ENCODE measurements at places on chromosomes 1 and 21.

DNA sequence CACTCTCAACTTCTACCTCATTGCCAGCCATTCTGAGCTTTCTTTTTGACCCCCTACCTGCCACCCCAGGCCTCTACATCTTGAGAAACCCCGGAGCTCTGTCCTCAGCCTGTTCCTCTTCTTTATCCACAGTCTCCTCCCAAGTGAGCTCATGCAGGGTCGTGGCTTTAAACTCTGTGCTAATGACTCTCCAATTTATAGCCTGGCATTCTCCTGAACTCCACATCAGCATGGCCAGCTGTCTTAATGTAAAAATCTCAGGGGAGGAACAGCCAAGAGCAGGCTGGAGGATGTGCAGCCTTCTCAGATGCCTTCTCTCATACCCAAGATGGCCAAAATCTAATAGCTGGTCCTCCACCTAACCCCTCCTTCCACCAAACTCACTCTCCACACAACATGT, 84.2 kb downstream of the CCDC185 start:
- DNase-seq = no peak

DNA sequence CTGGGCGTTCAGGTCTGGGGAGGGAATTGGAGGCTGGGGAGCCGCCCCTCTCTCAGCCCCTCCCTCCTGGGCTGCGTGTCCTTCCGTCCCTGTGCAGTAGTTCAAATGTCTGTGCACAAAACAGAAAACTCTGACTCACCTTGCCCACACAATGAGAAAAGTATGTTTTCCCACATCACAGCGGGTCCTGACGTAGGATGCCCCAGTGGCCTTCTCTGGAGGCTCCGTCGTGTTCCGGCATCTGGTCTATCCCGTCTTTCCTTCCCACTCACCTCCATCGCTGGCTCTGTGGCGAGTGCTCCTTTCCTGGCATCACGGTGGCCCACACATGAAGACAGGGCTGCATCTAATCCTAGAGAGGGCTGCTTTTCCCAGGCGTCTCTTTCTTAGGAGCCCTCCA, 224.0 kb downstream of the KAZN start:
- DNase-seq = no peak

GRCh38 chr1:214843281-214843680, 239.3 kb upstream of the KCNK2 start:
- DNase-seq = no peak

GRCh38 chr1:64986903-64987871, 20.8 kb upstream of the JAK1 start:
- no peak for DNase-seq

- DNase-seq = no peak
Observed at GRCh38 chr1:197994907-197995407, 77.8 kb downstream of the LHX9 start.

DNA sequence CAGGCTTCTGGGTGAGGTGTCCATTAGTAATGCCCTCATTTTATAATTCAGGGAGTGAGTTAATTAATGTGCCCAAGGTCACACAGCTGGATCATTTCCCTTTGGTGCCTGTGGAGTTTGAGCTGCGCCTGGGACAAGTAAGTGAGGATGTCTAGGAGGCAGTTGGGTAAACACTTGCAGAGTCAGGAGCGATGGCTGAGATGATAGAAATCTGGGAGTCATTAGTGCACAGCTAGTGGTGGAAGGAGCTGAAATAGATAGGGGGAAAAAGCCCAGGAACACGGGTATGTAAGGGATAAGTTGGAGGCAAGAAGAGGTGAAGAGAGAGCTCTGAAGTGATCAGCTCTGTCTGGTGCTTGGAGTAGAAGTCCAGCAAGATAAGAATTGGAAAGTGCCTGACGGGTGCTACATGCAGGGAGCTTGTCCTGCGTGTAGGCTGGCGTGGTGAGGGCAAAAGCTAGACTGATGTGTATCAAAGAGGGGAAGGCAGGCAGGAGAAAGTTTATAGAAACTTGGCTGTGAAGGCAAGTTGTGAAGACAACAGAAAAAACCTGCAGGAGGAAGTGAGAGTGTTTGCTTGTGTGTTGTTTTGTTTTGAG, 1.7 kb upstream of the SCAF4 start:
- DNase-seq = no peak

Data from stimulated activated naive CD4-positive, alpha-beta T cell (primary cell).